ENCODE measurements at places on chromosomes 16 and 17. TPM values are rescaled to one million over a fixed set of nuclear protein-coding genes. Genes with fewer than 3 reads are reported as not detected.

TMEM235 gene
- not detected for total RNA-seq

TMEM231 gene
- total RNA-seq: 2.7 TPM

CCDC43 gene
- total RNA-seq: 26.9 TPM

PDP2 gene
- 16.5 TPM for total RNA-seq

ZNF423 gene
- not detected for total RNA-seq

CNGB1 gene
- not detected for total RNA-seq

NUPR1 gene
- not detected for total RNA-seq

CDT1 gene
- 2.2 TPM for total RNA-seq

CHD9NB gene
- 0.26 TPM for total RNA-seq

HOXB5 gene
- total RNA-seq: not detected

PYDC1 gene
- total RNA-seq: not detected

GRCh38 chr16:50711862-50712559 lies 18.6 kb downstream of the NOD2 start:
- DNase-seq: no peak

DNA sequence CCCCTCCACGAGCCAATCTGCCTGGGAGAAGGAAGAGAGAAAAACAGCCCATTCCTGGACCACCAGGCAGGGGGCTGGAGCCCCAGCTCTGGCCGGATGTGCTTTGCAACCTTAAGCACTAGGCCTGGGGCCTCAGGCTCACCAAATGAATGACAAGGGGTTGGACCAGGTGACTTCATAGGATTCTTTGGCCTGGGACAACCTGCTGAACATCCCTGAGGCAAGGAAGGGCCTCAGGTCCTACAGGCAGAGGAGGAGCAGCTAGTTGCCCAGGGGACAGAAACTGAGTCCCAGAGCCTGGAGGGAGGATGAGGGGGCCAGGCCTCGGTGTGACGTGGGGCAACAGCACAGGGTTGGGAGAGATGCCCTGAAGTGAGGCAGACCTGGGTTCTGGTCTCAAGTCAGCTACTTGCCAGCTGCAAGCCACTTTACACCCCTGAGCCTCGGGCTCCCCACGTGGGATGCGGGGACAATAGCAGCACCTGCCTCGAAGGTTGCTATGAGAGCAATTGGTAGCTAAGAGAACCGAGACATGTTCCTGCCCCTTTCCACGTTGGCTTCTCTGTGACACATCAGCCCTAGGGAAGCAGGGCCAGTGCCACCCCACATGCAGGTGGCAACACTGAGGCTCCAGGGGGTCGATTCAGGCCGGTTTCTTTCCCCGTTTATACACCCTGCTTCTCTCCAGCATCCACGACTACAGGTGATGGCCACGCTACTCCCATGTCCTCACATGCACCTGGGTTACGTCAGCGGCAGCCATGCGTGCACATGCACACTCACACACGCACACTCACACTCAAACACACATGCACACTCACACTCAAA lies 42.6 kb downstream of the CFAP20 start:
- no peak for DNase-seq

- peak; percentile 38 for DNase-seq
These were observed 34.4 kb downstream of the C16orf78 start for GRCh38 chr16:49407873-49408550.

GRCh38 chr17:50169121-50169764 lies 3.4 kb downstream of the SGCA start:
- DNase-seq: peak; percentile 47

- no peak for DNase-seq
These were observed 89.9 kb downstream of the CYLD start for GRCh38 chr16:50831751-50832150.

DNA sequence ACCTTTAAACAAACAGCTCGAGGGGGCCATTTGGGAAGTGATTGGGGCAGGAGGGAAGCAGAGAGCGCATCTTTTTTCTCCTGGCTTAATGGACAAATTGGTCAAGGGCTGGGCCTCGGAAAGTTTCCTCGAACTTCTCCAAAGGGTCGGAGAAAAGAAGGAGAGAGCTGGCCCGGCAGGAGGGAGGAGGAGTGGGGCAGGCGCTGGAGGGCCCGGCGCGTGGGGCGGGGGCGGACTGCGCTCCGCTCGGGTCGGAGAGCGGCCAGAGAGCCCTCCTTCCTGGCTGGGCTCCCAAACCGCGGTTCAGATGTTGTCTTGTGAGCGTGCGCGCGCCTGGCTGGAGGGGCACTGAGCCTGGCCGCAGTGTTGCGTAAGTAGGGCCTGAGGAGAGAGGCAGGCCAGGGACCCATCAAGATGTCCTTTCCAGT lies 1.2 kb downstream of the MMP2 start:
- DNase-seq: no peak

- no peak for DNase-seq
These were observed 64.8 kb downstream of the VAT1L start for GRCh38 chr16:77853161-77853560.

DNA sequence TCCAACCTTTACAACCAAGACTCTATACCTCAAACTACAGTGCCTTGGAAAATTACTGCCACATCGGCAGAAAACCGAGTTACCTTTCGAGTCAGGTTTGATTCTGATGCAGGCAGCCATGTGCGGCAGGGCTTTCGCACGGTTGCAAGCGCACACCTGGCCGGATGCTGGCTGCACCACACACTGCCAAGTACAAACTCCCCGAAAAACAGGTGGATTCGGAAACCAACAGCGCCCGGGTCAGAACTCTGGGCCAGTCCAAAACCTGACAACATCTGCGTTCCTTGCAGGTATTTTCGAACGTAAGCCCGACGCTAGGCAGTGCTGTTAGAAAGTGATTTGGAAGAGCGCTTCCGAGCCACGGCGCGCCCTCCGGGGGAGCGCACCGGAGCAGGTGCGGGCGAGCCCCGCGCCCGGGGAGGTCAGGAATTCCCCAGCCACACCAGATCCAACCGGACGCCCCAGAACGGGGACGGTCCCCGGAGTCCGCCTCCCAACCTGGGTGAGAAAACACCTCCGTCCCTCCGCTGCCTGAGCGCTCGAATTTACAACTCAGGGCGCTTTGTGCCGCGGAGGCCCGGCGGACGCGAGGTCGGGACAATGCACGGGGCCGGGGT lies 1.2 kb downstream of the USP7 start:
- DNase-seq: peak; percentile 83

- no peak for DNase-seq
These were observed 8.6 kb upstream of the ABCA9 start for GRCh38 chr17:69069226-69069750.

DNA sequence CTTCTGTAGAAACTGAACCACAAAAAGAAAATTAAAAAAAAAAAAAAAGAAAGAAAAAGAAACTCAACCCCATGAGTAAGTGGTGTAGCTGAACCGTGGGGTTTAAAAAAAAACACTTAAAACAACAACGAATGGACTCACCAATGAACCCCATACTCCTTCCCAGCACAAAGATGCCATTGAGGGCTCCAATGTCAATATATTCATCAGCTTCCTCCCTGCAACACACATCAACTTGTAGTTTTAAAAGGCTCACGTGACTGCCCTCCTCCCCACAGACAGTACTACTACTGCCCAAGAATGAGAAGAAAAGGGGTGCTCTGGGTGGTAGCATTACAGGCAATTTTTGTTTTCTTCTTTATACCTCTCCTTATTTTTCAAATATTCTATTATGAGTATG lies 3.3 kb upstream of the KLHL11 start:
- no peak for DNase-seq

DNA sequence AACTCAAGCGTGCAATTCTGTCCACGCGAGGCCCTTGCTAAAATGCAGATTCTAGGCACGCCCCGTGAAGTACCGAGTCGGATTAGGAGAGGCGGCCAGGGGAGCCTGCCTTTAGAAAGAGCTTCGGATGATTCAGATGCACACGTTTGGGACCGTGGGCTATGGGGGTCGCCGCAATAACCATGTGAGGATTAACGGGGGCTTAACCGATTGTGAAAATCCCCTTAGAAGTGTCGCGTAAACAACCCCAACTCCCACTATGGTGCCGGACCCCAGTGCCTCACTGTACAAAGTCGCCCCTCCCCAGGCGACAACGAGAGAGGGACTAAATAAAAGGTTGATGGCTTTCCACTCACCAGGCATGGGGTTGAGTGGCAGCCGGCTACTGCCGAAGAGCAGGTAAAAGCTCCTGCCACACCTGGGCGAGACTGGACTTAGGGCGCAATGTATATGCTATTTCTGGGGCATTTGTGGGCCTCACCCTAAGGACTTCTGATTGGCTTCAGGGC lies 635 bp upstream of the SP2 start:
- DNase-seq: no peak

DNA sequence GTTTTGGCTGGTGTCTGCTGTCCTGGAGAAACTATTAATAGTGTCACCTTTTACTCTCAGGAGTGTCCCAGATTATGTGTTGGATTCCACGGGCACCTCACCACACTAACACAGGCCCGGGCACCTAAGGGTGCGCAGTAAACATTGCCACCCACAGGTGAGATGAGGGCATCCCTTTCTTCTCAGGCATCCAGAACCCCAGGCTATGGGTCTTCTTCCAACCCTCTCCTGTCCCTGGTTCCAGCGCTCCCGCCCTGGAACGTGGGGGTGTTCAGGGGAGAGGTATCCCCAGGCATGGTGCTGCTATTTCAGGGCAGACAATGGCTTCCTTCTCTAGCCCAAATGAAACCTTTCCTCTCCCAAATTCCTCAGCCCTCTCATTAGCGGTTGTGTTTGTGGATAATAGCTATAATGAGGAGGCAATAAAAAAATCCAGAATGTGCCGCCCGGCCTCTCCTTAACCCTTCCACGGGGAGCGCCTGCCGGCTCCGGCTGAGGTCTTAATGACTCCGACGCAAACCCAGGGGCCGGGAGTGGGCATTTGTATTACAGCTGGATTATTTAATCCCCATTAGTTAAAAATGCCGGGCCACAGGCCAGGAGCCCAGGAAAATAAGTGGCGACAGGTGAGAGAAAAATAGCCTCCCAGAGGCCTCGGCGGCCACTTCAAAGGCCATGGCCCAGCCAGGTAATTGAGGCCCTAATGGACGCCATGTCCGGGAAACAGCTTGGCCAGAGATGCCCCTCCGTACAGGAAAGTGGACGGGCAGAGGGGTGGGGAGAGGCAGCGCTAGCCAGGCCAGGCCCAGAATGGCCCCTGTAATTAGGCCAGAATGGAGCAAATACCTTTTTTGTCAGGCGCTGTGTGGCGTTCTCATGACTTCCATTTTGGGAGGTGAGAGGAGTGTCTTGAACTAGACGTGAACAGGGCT lies 102.8 kb downstream of the IRX5 start:
- no peak for DNase-seq

DNA sequence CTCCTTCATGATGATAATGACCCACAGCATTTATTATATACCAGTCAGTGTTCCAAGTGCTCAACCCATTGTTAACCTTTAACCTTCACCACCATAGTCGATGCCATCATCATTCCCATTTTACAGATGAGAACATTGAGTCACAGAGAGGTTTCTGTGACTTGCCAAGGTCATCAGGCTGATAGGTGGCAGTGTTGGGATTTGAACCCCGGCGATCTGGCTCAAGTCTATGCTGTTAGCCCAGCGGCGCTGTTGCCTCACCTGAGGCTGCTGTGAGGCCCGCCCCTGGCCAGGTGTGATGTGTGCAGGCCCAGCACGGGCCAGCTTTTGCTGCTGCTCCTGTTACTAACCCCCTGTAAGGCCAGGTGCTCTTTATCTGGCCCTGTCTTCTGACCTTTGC lies 101.2 kb downstream of the OR1D5 start:
- DNase-seq: no peak

- no peak for DNase-seq
These were observed 16.8 kb downstream of the ADGRG5 start for GRCh38 chr16:57559072-57559790.

DNA sequence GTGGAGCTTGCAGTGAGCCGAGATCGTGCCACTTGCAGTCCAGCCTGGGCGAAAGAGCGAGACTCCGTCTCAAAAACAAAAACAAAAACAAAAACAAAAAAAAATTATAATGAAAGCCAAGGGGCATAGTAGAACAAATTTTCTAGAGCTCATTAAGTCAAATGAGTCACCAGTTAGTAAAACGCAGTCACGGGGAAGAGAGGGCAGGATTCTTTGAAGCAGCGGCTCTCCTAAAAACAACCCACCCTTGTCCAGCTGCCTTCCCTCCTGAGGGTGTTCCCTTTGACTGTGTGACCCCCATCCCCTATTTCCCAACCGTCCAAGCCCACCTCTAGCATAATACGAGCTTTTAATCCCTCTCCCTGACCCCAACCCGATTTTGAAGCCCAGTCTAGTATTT lies 44.1 kb upstream of the STH start:
- DNase-seq: no peak

- DNase-seq: no peak
These were observed 19.5 kb downstream of the MARVELD3 start for GRCh38 chr16:71645450-71645849.
